IPS-NIHi11 (cell line): ENCODE measurements at places on chromosomes 5 and 9.

GRCh38 chr9:99109522-99109921, 4.6 kb downstream of the TGFBR1 start:
- no peak for DNase-seq

DNA sequence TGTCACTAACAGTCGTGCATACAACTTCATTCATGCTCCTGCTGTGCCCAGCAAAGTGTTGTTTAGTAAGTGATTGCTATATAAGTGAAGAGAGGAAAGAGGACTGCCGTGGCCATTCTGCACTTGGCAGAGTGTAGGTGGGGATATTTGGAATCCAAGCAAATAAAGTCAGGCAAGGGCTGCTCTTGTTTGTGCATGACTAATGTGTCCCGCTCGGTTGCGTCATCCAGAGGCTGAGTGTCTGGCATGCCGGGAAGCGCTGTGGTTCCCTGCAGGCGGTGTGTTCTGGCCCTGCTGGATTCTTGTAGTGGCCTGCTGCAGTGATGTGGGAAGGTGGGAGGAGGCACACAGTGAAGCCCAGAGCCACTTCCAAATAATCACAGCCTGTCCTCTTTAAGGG, 136.9 kb upstream of the ANKH start:
- peak; percentile 35 for DNase-seq

DNA sequence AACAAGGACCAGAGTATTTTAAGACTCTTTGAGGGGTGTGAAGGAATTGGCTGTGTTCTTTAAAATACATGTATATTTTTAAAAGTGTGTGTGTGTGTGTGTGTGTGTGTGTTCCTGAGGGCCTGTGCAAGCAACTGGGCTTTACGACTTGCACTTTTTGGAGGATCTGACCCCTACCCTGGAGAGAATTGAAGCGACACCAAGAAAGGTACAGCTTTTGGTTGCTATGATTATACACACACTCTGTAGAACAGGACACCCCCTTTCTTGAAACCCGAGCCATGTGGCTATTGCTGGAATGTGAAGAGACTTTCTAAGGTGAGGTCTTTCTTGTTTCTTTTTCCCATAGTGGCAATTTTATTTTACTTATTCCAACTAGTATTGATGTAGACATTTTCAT, 988 bp downstream of the SHISAL2B start:
- DNase-seq: peak; percentile 33

- DNase-seq: no peak
Measured at GRCh38 chr9:68827837-68828744, 123.1 kb downstream of the PIP5K1B start.

DNA sequence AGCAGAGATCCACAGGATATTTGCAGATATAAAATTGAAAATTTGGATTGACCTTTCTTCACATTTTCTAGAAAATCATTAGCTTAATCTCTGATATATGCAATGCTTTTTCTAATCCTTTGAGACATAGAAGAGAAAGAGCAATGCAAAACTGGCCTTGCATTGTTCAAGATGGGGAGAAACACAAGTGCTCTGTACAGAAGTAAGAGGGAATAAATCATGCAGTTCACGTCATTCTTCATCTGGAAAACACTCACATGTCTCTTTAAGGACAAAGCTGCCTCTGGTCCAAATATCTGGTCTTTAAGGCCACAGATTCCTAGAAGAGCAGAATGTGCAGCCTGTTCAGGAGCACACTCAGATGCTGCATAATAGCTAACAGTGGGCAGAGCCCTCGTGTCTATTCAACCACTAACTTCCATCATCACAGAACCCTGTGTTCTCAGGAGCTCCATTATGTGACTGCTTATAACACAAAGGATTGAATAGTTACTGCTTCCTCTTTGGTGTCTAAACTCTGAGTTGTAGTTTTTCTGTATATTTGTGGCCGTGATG, 277.5 kb downstream of the PLK2 start:
- DNase-seq: no peak

DNA sequence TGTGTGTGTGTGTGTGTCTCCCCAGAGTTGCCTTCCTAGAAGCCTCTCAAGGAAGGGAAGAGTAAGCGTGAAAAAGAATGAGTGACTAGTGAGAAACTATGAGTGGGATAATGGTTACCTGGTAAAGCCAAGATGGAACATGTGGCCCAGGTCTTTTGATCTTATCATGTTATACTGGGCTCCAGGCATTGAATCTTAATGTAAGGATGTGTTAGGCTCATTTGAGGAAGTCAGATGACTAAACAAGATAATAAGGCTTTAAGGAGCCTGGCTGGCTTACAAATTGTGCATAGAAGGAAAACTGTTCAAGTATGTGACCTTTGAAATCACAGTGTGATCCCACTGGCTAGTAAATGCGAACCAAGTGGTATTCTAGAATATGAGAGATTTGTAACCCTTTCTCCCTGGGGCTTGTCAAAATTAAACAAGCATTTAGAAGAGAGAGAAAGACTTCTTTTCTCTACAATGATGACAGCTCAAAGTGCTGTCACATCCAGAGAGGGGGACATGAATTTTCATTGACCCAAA, 29.9 kb upstream of the HMHB1 start:
- no peak for DNase-seq

- DNase-seq: no peak
Measured at GRCh38 chr5:57750891-57751290, 268.3 kb upstream of the ACTBL2 start.

- no peak for DNase-seq
Measured at GRCh38 chr5:147818290-147818689, 13.2 kb downstream of the SPINK1 start.

GRCh38 chr5:171427318-171428167, 8.1 kb downstream of the FGF18 start:
- no peak for DNase-seq

GRCh38 chr5:174825587-174825986, 101.2 kb downstream of the MSX2 start:
- no peak for DNase-seq

GRCh38 chr9:124835026-124835557, 18.2 kb upstream of the WDR38 start:
- no peak for DNase-seq

DNA sequence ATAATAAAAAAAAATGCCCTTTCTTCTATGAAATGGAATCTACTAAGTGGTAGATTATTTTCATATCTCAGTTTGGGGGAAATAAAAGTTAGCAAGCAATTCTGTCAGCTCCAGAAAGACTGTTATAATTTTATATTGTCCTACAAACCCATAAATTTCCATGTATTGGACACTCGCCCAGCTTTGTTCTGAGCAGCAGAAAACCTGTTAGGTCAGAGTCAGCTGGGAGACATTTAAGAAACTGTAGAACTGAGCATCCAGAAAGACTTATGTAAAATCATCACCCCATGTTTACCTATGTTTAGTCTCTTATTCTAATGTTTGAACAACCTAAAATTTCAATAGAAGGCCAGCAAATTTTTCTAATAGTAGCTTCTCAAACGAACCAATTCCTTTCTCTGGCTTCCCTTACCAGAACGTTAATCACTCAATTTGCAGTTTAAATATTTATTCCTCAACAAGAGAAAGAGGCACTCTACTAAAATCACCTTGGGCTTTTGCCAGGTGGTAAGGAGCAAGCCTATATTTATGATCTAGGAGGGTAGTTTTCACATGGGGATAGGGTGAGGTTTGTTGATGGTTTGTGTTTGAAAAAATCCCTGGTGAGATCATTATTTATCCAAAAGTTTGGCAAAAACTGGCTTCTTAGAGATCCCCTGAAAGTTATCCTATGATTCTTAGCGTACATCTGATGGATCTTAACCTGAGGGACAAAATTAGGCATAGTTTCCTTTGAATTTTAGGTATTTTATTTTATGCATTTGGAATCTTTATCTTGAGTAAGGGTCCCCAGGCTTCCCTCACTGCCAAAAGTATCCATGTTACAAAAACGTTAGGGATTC, 34.4 kb downstream of the MACROH2A1 start:
- no peak for DNase-seq

DNA sequence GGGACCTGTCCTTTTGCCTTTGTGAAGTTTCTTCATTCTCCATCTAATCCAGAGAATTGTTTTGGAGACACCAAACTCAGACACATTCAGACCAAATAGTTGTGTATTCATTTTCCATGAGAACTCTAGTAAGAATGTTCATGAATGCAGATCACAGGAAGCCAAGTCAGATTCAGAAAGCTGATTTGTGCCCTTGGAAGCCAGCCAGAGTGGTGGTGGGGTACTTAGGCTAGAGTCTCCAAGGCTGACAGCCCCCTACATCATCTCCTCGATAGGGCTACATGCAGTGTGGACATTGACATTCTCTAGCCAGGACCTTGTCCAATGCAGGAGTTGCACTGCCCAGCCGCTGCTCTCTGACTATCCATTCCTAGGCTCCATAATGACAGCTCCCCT, 137.6 kb downstream of the UGCG start:
- DNase-seq: no peak

DNA sequence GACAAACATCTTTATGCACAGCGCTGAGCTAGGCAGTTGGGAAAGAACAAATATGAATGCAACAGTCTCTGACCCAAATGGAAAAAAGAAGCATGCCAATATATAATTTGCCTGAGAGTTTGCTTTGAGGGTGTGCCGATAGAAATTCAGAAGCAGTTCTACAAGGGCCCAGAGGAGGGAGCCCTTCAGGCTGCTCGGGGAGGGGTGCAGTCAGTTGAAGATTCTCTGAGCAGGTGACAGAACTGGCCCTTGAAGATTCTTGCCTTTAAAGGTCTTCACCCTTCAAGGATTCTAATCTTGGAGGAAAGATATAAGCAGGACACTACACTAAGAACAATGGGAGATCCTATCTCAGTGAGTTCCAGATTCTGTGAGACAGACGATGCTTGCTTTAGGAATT, 3.7 kb upstream of the PAPPA start:
- peak; percentile 57 for DNase-seq

GRCh38 chr9:120583958-120584369, 4.0 kb upstream of the CDK5RAP2 start:
- peak; percentile 46 for DNase-seq

DNA sequence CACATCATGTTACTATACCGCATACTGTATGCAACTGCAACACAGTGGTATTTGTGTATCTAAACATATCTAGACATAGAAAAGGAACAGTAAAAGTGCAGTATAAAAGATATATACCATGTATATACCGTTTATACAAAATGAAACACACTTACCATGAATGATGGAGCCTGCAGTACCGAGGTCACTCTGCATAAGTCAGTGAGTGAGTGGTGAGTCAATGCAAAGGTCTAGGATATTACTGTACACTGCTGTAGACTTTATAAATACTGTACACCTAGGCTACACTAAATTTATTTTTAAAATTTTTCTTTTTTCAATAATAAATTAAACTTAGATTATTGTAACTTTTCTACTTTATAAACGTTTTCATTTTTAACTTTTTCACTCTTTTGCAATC, 29.3 kb downstream of the PRELID2 start:
- DNase-seq: no peak

GRCh38 chr9:21153336-21154017, 11.8 kb upstream of the IFNW1 start:
- no peak for DNase-seq
